Stimulated activated CD4-positive, alpha-beta T cell treated with anti-CD3 and anti-CD28 coated beads, Interleukin-1b, Interleukin-23, amount 100 ng/mL, for 24 hours (primary cell): ENCODE measurements at places on chromosomes 12 and 14.

- no peak for DNase-seq
These were observed 5.1 kb downstream of the ARHGDIB start for GRCh38 chr12:14956024-14956891.

- no peak for DNase-seq
These were observed 4.1 kb downstream of the SIX6 start for GRCh38 chr14:60512973-60513571.

DNA sequence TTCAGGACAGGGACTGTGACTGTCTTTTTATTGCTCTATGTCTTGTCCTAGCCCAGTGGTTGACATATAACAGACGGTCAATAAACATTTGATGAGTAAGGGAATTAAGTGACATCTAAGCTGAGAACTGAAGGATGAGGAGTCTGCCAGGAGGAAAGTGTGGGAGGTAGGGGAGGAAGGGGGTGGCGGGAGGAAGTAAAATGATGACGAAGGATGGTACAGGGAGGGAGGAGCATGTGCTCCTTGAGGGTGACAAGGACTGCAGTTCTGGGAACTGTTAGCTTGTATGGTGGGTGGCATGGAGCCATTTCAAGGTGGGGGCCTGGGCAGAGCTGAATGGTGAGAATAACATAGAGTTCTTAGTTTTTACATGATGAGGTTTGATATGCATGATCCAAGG is 64.4 kb downstream of the RGS6 start:
- DNase-seq: no peak

DNA sequence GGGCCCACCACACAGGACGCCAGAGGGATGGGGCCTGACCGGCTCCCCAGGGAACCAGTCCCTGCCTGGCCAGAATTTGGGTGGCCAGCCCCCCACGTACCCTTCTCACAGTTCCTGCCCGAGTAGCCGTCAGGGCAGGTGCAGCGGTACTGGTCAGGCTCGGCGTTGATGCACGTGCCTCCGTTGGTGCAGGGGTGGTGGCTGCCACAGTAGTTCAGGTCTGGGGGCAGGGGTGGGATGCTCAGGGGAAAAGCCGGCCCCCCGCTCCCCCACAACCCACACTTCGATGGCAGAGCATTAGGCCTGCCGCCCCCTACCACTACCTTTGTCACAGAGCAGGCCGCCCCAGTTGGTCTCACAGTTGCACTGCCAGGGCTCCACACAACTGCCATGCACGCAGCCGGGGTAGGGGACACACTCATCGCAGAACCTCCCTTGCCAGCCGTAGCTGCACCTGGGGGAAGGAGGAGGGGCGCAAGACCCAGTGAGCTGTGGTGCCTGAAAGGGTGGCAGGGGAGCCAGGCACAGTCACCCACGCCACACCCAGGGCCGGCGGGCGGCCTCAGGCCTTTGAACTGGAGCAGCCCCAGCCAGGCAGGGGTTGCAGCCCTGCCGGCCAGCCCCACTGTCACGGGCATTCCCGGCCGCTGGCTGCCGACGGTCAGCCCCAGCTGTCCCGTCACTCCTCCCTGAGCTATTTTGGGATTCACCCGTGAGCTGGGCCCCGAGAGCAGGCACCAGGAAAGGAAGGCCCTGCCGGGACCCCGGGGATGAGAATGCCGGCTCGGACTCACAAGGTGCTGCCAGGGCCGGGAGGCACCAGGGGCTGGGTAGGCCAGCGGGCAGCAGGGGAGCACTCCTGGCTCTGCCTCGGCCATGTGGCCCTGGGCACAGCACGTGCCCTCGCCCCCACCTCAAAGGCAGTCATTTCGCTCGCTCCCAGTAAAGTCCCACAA is 16.5 kb downstream of the JAG2 start:
- no peak for DNase-seq

- DNase-seq: no peak
These were observed 51.9 kb upstream of the REP15 start for GRCh38 chr12:27644158-27644845.

GRCh38 chr14:79279645-79280597 is 931.4 kb downstream of the DIO2 start:
- DNase-seq: no peak

DNA sequence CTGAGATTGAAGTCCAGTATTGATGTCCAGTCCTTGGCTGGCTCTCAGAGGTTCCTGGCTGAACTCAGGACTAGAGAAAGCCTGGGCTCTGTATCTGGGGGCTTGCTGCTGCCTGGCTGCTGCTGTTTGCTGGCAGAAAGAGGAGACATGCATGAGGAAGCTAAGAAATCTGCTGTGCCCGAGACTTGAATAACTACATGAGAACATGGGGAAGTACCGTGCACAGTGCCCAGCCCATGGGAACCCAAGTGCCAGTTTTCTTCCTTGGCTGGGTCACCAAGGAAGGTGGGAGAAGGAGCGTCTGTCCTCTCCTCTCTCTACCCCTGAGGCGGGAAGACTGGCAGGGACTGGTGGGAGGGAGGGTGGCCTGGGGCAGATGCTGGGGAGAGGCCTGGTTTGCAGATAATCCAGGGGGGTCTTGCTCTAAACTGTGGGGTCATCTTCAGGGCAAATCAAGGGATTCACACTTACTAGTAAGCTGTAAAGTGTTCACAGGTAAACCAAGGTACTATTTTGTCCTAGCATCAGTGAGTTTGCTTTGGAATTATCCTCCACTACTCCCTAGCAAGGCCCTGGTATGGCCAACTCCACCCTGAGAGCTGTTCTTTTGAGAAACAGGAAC is 13.8 kb upstream of the ZFP36L1 start:
- DNase-seq: no peak
